ENCODE measurements at places on chromosomes 13 and 19.
A peak's percentile ranks its signal among the peaks of the same experiment; 100 is the strongest.

- DNase-seq: no peak
These were observed 59.0 kb downstream of the NUFIP1 start for GRCh38 chr13:44930280-44930679.

DNA sequence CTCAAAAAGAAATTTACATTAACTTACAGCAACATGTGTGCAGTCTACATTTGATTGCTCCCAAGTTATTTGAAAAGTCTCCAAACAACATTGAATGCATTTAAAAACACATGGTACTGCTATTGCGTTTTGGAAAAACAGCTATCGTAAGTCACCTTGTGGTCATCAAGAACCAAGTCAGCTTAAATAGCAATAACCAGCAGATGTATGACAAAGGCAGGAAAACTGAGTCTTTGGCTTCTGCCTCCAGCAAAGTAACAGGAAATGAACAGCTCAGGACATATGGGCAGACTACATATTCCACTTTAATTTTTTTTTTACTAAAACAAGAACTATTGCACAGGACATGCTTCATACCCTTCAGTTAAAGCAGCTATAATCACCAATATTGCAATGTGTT, 580.6 kb upstream of the SPRY2 start:
- no peak for DNase-seq

- DNase-seq: no peak
These were observed 15.2 kb downstream of the TNNT1 start for GRCh38 chr19:55133639-55134444.

DNA sequence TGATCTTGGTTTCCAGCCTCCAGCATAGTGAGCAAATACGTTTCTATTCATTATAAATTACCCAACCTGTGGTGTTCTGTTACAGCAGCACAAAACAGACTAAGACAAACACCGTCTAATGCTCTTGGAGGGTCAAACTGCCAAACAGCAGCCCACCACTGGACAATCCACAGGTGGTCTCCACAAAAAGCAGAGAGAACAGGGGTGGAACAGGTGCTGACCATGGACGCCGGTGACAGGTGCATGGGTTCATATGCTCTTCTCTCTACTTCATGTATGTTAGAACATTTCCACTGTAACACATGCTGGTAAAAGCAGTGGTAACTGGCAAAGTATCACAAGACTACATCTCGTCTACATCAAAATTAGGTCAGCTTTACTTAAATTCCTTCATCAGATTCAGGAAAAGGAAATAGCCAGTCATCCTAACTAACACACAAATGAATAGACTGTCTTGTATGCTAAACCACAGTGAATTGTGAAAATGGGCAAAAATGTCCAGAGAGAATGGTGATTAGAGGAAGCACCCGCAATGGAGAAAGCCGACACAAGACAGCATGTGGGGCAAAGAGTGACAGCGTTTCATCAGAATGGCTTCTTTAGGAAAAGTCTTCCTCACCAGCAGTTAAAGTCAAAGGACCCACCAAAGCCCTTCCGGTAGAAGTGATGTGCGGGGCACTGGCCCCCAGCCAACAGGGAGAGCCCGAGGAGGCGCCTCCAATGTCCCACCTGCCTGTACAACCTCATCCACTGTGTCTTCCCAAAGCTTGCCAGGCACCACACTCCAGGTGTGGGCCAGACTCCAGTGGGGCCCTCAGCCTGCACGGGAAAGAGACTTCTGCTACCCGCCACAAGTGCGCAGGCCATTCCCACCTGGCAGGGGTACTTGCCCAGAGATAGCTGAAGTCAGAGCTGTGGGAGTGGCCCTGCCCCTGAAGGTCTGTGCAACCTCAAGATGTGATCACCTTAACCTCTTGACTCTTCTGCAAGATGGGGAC, 6.5 kb downstream of the CARS2 start:
- DNase-seq: peak; percentile 46

DNA sequence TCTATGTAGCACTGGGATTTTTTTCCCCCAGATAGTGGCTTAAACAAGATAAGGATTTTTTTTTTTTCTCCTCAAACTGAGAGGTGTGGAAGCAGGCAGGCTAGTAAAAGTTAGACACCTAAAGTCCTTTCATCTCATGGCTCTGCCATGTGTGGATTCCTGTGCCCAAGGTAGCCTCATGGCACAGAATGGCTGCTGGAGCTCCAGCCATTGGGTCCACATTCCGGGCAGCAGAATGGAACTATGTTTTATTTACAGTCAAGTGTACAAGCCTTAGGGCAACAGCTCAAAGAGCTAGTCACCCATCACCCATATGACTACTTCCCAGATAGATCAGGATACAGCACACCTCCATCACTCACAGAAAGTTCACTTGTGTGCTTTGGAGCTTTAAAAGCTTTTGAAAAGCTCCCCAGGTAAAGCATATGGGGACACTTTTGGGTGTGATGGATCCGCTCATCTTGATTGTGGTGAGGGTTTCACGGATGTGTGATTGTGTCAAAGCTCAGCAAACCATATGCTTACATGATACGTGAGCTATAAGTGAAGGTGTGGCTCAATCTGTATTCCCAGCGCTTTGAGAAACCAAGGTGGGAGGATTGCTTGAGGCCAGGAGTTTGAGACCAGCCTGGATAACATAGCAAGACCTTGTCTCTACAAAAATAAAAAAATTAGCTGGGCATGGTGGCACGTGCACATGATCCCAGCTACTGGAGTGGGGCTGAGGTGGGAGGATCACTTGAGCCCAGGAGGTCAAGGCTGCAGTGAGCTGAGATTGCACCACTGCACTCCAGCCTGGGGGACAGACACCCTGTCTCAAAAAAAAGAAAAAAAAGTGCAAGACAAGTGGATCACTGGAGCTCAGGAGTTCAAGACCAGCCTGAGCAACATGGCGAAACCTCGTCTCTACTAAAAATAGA, 18.1 kb downstream of the PGLS start:
- no peak for DNase-seq

- DNase-seq: no peak
These were observed 172.1 kb downstream of the NUFIP1 start for GRCh38 chr13:44817131-44817671.

- no peak for DNase-seq
These were observed 128.8 kb downstream of the ATP11A start for GRCh38 chr13:112818698-112819045.

GRCh38 chr13:102028868-102029267, 373.0 kb downstream of the FGF14 start:
- DNase-seq: no peak

DNA sequence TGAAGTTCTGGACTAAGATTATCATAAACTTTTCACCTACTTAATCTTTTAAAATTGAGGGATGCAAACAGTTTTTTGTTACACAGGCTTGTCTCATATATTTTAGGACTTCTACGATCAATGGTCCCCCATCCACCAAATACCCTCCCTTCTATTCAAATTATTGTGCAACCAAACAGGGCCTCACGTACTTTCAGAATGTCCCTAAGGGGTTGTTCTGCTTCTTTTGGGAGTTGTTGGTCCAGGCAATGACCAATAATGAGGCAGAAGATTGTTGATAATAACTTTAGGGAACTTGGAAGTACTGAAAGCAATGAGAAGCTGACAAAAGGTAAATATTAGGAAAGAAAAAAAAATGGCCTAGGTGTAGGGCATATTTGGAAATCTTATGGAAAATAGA, 2.9 kb downstream of the DNAJC15 start:
- DNase-seq: no peak

GRCh38 chr19:49872245-49873128, 4.7 kb downstream of the AKT1S1 start:
- DNase-seq: no peak

DNA sequence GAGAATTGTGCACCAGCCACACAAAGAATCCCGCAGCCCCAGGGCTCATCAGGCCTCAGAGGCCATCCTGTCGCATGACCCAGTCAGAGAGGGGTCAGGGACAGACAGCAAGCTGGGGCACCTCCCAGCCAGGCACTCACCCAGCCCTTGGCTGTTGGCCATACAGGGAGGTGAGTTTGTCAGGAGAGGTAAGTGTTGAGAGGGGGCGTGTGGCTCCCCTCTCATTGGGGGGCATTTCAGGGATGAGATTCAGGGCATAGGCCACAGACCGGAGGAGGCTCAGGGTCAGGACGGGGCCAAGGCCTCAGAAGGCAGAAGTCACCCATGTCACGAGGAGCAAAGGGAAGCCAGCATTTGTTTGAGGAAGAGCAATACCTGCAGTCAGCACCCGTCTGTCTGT, 37.1 kb downstream of the MYO9B start:
- peak; percentile 59 for DNase-seq

DNA sequence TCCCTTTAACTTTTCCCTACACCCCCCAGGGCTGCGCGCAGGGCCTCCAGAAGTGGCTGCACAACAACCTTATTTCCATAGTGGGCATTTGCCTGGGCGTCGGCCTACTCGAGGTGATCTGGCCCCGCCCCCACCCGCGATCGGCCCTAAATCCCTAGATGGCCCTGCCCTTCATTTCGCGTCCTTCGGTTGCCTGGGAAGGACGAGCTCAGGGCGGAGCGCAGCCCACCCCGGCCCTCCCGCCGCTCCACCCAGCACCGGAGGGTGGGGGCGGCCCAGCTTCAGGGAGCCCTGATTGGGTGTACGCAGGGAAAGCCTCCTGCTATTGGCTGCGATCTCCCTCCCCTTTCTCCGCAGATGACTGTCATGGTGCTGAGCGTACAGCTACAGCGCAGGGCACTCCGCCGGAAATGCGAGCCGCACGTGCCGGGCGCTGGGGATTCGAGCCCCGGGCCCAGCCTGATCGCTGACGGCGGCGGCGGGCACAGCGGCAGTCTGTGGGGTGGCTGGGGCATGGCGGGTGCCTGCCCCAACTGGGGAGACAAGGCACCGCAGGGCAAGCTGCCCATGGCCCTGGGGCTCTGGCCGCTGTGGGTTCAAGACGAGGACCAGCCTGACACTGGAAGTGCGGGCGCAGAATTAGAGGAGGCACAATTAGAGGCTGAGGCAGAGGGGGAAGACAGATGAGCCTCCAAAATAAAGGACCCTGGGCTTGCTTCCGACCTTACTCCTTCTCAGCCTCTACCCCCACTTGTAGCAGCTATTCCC, 4.3 kb downstream of the CD37 start:
- DNase-seq: no peak

- DNase-seq: no peak
These were observed 14.1 kb downstream of the GPALPP1 start for GRCh38 chr13:45003417-45003816.

- no peak for DNase-seq
These were observed 3.5 kb downstream of the JSRP1 start for GRCh38 chr19:2252797-2253105.

DNA sequence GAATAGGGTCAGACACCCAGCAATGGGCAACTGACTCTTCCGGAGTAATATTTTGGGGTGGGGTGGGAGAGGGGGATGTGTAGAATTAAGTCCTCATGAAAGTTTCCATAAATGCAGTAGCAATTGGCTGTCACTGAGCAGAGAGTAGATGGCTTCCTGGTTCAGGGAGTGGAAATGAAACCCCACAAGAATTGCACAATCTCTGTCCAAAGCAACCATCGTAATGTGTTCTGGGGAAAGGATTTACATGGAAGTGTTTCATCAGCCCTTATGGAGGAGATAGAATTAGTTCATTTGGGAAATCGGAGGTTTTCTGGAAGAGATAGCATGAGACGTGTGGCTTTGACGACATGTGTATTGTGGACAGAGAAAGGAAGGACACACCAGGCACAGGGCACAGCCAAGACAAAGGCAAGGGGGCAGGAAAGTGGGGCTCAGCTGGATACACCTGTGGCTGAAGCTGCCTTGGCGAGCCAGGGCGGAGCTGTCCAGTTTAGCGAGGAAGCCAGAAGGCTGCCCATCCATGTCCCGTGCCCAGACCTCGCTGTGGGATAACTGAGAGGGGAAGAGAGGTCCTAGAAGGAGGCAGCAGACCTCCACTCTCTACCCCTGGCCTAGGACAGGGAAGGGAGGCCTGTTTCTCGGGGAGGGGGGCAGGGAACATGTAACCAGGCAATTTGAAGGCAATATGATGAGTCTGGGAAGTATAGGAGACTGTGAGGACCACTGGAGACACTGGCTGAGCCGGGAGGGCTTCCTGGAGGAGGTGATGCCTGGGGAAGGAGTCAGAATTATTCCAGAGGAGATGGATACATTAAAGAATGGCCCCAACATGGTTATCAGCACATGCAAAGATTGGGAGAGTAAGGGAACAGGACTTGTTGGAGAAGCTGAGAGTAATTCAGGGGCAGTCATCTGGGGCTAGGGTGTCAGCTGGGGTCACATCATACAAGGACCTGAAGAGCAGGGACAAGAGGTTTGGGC, 2.6 kb upstream of the CLEC4G start:
- peak; percentile 77 for DNase-seq

GRCh38 chr13:27450921-27451471, 632 bp upstream of the MTIF3 start:
- peak; percentile 73 for DNase-seq

DNA sequence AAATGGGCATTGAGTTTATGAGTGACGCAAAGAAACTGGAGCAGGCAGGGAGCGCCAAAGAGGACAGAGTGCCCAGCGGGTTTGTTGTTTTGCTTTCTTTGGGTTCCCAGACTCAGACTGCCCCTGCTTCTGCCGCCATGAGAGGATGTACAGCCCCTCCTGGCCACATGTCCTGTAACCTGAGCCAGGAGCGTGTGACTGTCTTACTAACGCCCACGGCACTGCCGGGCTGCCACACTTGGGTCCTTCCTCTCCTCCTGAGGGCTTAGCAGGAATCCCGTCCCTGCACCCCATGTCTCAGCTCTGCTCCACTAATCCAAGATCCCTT, 80.5 kb downstream of the GPR12 start:
- DNase-seq: no peak

GRCh38 chr13:62512194-62513141, 1096.8 kb upstream of the PCDH20 start:
- DNase-seq: peak; percentile 45

DNA sequence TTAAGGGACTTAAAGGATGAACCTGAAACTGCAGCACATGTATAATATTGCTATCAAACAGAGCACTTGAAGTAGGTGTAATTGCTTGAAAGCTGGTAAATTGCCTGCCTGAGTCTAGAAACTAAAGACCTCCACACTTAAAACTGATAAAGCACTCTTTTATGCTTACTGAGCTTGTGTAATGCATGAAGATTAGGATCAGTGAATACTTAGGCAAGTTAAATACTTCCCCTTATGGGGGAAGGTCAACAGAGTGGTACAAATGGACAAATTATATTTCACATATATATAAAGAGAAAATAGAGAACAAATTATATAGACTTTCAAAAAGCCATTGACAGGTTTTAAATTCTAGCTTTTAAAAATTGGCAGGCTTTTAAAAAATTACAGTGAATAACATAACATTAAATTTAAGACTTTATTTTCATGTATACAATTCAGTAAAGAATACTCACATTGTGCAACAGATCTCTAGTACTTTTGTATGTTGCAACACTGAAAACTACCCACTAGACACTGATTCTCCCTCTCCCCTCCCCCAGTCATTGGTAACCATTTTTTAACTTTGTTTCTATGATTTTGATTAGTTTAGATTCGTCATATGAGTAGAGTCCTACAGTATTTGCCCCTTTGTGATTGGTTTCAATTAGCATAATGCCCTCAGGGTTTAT, 23.9 kb downstream of the PIBF1 start:
- peak; percentile 63 for DNase-seq

GRCh38 chr19:7701654-7702457, at the start of gene FCER2:
FCER2 (minus strand) TSS chr19:7702131; CDS start chr19:7699760, 2,371 bp downstream.
- DNase-seq: peak; percentile 73
